ENCODE measurements at places on chromosomes 12 and 14. TPM values are rescaled to one million over a fixed set of nuclear protein-coding genes. Genes with fewer than 3 reads are reported as not detected.

The TDRD9 gene
- total RNA-seq = not detected

The FOXN4 gene
- total RNA-seq = 0.33 TPM

The TAS2R20 gene
- 3.8 TPM for total RNA-seq

The KRT78 gene
- not detected for total RNA-seq
